Endothelial cell of umbilical vein (primary cell): ENCODE measurements at places on chromosomes 1 and 21.

- no peak for DNase-seq
These were observed 11.1 kb upstream of the PAXBP1 start for GRCh38 chr21:32782698-32783097.

GRCh38 chr1:209625791-209626285, 26.4 kb downstream of the LAMB3 start:
- DNase-seq: no peak

- no peak for DNase-seq
These were observed 1194.5 kb downstream of the PLA2G4A start for GRCh38 chr1:188023206-188023605.

GRCh38 chr21:41883582-41883981, 4.4 kb upstream of the PRDM15 start:
- no peak for DNase-seq

- no peak for DNase-seq
These were observed 76.0 kb downstream of the DTL start for GRCh38 chr1:212111536-212111935.
